Epithelial cell of proximal tubule (primary cell): ENCODE measurements at places on chromosomes 6 and 20.
A peak's percentile ranks its signal among the peaks of the same experiment; 100 is the strongest.

GRCh38 chr6:10838794-10839333 is 525 bp upstream of the MAK start:
- DNase-seq, result peak; percentile 9

- DNase-seq, result no peak
These were observed 29.7 kb downstream of the DOP1A start for GRCh38 chr6:83097204-83097603.

- peak; percentile 67 for DNase-seq
These were observed 1.8 kb downstream of the EPB41L2 start for GRCh38 chr6:131061041-131061750.

DNA sequence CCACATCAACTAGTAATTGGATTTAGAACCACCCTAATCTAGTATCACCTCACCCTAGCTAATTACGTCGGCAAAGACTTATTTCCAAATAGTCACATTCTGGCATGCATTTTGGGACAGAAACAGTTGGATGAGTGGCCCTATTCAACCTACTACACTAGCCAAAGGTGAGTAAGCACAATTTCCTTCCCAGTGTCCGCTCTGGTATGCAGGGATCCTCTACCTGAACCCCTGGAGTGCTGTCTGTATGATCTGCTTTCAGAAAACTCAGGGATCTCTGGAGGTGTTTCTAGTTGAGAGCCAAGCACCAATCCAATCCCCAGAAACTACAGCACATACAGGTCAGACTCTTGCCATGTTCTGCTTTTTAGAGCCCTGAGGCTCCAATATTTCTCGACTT is 717.4 kb upstream of the MANEA start:
- no peak for DNase-seq

- no peak for DNase-seq
These were observed 3.4 kb upstream of the HLA-A start for GRCh38 chr6:29938746-29939508.

GRCh38 chr20:43579861-43580793 is 10.6 kb upstream of the IFT52 start:
- no peak for DNase-seq

GRCh38 chr20:32354592-32355416 is 3.3 kb upstream of the ASXL1 start:
- no peak for DNase-seq

DNA sequence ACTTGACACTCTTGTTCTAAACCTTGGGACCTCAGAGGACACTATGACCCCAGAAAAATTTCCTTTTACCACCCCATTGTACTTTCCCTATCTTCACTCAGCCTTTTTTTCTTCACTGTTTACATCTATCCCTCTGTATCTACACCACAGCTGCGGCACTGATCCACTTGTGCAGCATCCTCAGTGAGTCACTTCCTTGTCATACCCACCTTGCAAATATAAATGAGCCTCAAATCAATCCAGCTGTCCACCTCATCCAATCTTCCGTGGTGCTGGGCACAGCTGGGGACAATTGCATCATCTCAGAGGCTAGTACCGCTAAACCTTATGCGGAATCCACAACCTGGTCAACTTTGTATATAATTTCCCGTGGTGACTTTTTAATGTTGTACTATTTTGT is 710.5 kb downstream of the QKI start:
- no peak for DNase-seq

GRCh38 chr6:110596354-110596753 is 119.9 kb upstream of the SLC22A16 start:
- no peak for DNase-seq

DNA sequence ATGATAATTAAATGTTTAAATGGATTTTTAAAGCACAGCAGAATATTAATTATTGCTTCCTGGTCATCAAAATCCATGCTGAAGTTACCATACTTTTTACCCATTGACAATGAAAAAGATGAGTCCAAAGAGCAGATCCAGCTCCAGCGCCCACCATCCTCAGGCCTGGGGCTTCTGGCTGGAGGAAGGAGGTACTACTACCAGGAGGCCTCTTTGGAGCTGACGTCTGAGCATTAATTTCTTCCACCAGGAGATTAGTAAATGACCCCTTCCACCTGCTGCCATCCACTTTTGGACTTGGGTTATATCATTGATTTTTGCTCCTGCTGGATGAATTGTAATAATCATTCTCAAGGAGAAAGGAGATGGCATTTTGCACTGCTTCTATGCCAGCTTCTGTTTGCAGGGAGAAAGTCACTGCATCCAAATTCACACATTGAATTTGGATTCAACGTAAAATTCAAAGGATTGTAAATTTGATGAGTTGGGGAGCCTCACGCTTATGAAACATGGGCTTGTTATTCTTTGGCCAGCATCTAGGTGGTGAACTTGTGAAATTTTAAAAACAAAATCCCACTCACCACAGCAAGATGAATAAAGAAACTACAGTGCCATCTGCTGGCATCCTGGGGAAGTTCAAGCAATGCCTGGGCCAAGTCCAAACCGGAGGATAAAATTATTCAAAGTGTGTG is 121.8 kb downstream of the SASH1 start:
- DNase-seq, result no peak

- no peak for DNase-seq
These were observed 162.7 kb upstream of the MARCKS start for GRCh38 chr6:113694278-113695077.

GRCh38 chr6:80425089-80425823 is 318.8 kb downstream of the BCKDHB start:
- no peak for DNase-seq

DNA sequence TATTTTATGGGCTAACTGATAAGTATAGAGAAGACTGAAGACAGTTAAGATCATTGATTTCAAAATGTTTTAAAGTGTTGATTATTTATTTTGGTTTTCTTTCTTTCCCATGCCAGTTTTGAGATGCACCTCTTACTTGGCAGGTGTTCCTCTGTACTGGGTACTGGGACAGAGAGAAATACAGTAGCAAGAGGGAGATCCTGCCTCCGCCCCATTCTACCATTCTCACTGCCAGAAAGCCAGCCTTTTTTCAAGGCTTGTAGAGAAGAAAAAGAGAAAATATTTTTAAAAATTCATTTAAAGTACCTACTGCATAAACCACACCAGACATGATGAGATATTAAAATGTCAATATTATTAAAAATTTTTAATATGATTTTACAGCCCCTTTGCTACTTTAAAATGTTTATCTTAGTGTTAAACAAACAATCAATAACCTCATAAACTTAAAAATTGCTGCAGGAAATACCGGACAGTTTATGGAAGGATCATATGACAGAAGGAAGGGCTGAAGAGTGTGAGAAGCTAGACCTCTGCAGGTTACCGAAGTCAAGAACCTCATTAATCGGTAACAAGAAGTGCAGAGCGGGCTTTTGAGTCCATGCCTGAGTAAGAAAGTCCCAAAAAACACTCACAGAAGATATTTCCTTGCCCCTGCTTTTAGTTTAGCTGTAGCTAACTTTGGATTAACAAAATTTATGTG is 117.8 kb upstream of the ESR1 start:
- no peak for DNase-seq

DNA sequence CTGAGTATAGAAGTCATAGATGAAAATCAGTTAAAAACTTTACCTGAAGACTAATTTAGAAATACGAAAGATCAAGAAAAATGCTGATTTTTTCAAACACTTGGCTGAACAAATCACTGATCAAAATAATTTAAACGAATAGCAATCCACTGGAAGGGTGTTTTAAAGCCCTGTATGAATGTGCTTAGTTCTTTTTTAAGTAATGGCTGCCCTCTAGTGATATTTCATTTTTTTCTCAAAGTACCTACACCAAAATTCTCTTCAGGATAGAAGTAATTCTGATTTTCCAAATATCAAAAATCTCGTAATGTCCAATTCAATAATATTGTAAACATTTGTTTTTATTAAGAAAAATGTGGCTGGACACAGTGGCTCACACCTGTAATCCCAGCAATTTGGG is 32.5 kb downstream of the AKAP7 start:
- no peak for DNase-seq

DNA sequence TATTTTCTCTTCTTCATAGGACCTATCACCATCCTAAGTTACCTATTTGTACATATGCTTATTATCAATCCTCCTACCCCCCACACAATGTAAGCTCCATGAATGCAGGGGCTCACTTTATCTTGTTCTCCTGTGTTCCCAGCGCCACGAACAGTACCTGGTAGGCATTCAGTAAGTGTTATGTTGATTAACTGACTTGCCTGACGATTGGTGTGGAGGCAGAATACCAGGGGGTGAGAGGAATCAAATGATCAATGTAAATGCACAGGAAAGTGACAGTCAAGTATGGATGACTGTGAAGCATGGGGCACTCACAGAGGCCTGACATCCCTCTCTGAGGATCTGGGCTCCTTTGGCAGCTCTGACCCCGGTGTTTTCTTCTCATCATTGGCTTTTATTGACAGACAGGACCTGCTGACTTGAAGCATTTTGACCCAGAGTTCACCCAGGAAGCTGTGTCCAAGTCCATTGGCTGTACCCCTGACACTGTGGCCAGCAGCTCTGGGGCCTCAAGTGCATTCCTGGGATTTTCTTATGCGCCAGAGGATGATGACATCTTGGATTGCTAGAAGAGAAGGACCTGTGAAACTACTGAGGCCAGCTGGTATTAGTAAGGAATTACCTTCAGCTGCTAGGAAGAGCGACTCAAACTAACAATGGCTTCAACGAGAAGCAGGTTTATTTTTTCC is 6.1 kb upstream of the IFT52 start:
- DNase-seq, result no peak

DNA sequence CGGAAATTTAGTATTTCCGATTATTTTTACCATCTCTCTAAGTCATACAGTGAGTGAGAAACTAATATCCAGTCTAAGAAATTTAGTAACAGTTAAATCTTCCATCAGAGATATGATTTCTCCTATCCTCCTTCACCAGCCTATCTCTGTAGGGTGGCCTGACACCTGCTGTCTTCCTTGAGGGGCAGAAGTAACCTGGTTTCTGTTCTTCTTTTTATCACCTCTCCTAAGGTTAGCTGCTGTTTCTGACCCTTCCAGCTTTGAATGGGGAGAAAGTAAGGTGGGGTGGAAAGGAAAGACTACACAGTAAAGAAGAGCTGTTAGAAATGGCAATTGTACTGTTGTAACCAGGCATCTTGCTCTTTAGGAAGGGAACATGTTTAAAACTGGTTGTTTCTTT is 447.7 kb downstream of the PHF3 start:
- DNase-seq, result no peak

DNA sequence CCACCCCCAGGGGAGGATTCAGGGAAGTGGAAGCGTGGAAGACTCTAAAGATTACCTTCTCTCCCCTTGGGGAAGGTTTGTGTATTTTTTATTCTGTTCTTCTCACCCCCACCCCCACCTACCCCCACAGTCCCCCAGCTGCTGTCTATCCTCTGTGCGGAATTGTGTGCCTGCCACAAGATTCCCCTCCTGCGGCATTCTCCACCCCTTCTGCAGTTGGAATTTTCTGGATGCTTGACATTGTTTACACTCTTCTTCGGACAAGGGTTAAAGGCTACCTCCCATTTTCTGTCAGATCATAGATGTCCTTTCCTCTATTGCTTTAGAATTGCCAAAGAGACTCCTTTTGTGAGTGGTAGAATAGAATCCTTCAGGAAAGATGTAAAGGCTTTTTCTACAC is 60.4 kb upstream of the EDN3 start:
- no peak for DNase-seq

DNA sequence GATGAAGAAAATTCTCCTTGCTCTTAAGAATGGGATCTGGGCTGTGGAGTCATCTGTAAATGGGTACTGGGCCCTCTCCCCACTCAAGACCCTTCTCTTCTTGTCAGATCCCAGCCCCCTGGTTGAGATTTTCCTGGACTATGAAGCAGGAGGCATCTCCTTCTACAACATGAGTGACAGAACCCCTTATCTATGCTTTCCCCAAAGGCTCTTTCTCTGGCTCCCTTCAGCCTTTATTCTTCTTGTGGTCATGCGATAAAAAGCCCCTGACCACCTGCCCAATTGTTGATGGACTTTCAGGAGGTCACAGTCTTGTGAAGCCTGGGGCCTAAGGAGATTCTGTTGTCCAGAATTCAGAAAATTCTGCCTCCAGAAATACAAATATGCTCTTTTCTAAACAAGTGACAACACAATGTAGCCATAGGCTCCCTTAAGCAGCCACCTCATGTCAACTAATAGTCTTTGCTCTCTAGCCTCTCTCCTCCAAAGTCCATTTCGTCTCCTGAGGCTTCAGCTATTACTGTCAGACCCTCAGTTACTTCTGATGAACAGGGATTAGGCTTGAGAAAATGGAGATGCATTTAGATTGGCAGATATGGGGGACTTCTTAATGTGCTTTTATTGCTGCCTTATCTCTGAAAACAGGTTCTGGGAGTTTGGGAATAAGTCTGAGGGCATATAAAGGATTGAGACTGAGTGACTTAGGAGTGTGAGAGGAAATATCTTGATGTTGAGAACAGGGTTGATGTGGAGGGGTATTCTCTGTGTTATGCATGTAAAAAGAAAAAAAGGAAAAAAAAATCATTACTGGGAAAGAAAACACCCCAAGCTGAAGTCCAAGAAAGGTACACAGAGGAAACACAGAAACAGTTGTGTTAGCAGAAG is 20.6 kb downstream of the BTN2A1 start:
- no peak for DNase-seq

GRCh38 chr20:3798908-3799248 is 2.8 kb downstream of the CDC25B start:
- no peak for DNase-seq

GRCh38 chr6:34200340-34200971 is 36.2 kb upstream of the HMGA1 start:
- no peak for DNase-seq

DNA sequence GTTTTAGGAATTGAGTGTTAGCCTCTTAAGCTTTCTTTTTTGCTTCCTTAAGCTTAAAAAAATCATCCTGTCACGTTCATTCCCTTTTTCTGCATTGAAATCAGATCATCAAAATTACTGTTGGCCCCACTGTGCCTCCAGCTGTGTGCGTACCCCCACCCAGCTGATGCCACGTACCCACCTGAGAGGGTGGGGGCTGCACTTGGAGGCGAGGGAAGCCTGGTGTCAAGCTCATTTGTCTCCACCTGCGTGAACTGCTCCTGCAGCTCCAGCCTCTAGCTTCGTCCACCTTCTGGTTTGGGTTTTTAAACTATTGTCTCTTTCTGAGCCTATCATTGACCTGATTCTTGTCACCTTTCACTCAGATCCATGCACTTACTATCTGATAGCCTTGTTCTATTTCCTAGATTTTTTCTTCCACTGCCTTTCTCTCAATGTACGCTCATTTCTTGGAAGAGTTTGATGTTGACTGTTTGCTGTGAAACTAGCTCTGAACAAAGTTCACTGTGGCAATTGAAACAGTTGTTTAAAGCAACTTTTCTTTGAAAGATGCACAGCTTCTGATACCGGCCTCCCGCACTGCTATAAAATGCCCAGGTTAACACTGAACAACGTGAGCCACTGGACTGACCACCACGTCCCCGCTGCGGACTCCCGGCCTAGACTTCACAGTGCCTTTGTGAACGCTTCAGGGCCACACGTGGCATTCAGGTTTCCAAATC is 30.0 kb upstream of the IRF4 start:
- DNase-seq, result no peak

DNA sequence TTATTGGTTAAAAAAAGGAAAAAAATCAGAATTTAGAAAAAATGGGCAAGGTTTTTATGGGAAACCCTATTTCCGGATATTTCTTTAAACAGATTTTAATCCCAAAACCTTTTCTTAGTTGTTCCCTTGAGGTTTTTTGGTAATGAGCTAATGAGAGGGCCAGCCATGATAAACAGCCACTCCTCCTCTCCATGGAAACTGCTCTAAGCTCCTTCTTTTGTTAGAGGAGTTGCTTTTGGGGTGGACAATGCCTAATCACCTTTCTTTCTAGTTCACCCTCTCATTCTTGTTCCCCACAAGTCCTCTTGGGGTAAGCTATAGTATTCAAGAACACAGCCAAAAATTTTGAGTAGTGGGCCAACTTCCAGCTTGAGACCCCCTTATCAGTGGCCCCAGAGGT is 105.0 kb upstream of the FAM184A start:
- DNase-seq, result no peak
